ENCODE measurements at places on chromosomes 3 and 15.

DNA sequence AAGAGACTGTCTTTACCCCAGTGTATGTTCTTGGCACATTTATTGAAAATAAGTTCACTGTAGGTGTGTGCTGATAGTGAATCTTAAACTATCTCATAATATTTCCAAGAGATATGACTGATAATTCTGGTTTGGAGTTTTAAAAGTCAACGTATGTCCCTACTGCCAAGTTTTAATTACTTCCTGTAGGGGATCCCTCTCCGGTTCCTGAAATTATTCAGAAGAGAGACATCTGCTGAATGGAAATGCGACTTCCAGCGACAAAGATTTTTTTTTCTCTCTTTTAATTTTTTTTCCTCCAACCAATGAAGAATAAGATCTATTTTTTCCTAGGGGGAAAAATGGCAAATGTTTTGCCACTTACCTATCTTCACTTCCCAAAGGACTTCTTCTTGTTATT lies 498.9 kb upstream of the TGFBR2 start:
- DNase-seq = no peak

DNA sequence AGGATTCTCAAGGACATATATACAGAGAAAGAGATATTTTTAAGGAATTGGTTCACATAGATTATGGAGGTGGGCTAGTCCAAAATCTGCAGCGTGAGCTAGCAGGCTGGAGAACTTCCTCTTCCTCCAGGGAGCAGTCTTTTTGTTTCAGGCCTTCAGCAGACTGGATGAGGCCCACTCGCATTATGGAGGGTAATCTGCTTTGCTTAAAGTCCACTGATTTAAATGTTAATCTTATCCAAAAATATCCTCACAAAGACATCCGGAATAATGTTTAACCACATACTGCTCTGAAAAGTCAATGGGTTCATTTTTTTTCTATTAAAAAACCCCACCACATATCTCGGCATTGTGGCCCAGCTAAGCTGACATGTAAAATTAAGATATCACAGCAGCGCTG lies 22.2 kb upstream of the NRROS start:
- DNase-seq = no peak

GRCh38 chr15:39495871-39496840 lies 84.7 kb upstream of the THBS1 start:
- no peak for DNase-seq

DNA sequence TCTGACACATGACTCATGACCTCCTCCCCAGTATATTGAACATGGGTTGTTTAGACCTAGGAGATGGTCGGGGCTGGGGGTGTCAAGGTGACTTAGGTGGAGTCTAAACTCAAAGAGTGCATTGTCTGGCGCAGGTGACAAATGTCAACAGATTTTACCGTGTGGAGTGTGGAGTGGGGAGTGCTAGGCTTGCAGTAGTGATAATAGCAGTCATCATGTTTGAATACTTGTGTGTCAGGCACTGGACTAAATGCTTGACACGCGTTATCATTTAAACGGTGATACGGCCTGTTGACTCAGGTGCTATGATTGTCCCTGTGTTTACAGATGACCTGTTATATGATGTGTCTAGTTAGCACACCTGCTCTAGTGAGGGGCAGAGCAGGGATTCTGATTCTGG lies 30.8 kb downstream of the MUC20 start:
- peak; percentile 95 for DNase-seq

GRCh38 chr3:8324747-8325146 lies 176.9 kb upstream of the LMCD1 start:
- peak; percentile 25 for DNase-seq

- no peak for DNase-seq
Observed at GRCh38 chr3:110015231-110015963, 678.1 kb upstream of the DPPA4 start.

GRCh38 chr3:157746391-157746790 lies 243.2 kb upstream of the VEPH1 start:
- DNase-seq = no peak

DNA sequence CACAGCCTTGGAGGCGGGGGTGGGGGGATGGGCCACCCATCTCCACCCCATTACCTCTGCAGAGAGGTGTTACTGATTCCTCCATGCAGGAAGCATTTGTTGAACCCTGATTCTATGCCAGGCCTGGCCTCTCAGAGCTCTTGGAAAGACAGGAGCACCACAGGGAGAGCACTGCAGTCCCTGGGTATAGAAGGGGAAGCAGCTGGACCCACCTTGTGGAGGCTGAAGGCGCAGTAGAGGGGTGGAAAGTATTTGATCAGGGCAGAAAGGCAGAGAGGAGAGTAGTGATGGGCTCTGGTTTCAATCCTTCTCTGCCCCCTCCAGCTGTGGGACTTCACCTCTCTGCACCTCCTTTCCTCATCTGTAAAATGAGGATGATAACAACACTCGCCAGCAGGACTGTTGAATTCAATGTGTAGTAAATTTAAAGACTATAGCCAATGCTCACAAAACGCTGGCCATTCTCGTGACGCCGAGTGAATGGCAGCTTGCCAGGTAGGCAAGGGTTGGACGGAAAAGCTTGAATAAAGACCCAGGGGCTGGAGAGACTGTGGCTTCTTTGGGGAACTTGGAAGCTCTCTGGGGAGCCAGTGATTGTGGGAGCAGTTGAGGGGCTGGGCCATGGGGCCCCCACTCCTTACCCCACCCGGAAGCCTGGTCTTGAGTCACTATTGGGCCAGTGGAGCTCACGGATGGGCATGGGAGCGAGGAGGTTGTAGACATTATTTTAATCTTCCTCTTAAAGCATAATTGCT lies 8.0 kb upstream of the CCDC33 start:
- DNase-seq = peak; percentile 54

DNA sequence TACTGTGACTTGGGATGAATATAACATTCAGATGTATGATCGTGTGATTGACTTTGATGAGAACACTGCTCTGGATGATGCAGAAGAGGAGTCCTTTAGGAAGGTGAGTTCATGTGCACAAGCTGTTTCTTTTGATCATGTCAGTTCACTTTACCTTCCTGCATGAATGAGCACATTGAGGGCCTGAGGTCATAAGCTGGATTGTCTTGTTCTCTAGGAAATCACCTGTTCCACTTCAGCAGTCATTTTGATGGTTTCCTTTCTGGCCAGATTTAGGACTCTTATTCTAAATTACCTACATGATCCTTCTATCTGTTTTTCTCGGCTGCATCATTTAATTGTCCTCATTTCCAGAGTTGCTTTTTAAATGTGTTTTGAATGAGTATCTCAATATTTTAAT lies 4.1 kb downstream of the RCN2 start:
- no peak for DNase-seq

GRCh38 chr15:50257924-50258323 lies 7.6 kb downstream of the HDC start:
- DNase-seq = no peak

DNA sequence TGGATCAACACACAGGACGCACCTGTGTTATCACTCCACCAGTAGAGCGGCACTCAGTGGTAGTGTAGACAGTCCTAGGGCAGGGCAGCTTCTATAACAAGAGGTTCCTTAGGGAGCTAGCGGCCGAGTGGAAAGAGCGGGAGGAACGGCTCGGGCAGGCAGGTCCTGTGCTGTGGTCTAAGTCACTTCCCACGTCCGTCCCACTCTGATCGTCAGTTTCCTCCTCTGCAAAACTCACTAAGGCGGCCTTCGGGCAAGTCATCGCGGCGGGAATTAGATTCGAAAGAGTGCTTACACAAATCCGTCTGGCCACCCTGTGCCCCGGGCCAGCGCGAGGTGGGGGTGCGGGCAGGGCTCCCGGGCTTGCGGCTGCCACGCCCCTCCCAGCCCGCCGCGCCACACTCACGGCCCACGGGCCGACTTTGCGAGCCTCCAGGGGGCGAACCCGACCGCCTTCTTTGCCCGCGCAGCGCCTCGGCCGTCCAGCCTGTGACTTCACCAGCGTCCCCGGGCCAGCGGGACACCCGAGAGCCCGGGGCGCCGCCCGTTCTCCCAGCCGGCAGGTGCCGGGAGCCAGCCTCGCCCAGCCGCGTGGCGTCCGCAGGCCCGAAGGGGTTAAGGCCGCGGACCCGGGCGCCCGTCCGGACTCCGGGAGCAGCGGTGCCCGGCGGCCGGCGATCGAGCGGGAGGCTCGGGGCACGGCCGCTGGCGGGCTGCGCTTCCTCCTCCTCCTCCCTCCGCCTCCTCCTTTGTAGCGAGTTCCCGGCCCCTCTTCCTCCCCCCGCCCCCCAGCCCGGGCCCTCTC lies 416 bp upstream of the CORO2B start:
- DNase-seq = peak; percentile 39

- no peak for DNase-seq
Observed at GRCh38 chr3:157948605-157949383, 157.4 kb downstream of the SHOX2 start.

- peak; percentile 90 for DNase-seq
Observed at GRCh38 chr3:50568947-50569749, at the start of gene HEMK1. TSS of gene HEMK1 (plus strand) at chr3:50569522. CDS start at chr3:50571105, 1,583 bp downstream.

- no peak for DNase-seq
Observed at GRCh38 chr15:79478108-79478507, 46.0 kb downstream of the MINAR1 start.

DNA sequence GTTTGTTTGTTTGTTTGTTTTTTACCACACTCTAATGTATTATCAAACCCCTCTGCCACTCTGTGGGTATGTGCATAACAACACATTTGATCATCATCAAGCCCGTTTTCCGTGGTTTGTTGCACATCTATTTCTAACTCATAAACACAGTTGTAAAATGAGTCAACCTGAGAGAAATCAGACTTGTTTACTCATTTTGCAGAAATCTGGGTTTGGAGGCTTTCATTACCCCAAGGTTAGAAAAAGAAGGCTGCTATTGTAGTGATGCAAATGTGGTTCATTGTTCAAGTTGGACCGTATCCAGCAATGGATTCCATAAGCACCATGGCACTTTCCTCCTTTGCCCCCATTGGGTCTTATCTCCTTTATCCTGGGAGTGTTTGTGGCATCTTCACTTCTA lies 353.2 kb upstream of the SOX2 start:
- no peak for DNase-seq

GRCh38 chr15:64037116-64037515 lies 9.2 kb downstream of the DAPK2 start:
- no peak for DNase-seq

DNA sequence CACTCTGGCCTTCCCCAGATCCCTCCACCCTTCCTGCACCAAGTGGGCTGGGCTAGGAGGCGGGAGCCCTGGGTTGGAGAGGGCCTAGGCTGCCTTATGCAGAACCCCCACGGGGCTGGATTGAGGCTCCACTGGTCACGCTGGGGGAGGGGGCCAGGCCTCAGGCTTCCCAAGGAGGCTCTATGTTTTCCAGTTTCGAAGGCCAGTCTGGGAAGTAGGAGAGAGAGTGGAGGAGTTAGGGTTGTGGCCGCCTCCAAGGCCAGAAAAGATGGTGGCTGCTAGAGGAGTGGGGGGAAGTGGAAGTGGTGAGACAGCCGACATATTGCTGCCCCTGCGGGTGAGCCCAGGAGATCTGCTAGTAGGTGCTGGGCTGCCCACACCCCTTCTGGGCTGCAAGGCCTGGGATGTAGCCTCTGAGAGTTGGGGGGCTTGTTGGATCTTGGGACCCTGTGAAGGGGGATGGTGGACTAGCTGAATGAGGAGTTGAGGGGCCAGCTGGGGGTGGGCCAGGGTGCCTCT lies 1.2 kb downstream of the GNAI2 start:
- no peak for DNase-seq

- no peak for DNase-seq
Observed at GRCh38 chr3:33678073-33678472, 40.0 kb downstream of the CLASP2 start.

DNA sequence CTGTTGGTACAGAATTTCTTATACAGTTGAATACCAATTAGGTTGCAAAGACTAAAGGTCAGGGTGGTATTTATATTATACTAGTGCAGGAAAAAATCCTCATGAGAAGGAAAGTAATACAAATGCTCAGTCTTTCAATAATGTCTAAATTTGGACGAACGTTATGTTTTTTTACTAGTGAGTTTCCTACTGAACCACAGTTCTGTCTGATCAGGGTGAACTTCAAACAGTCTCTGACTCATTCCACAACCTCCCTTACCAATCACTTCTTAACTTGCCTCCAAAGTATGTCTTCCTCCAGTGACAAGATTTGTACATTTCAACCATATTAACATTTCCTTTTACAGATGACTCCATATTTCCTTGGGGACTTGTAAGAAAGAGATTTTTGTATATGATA lies 3.4 kb downstream of the TMEM212 start:
- no peak for DNase-seq

GRCh38 chr3:85821130-85821756 lies 862.5 kb downstream of the CADM2 start:
- DNase-seq = peak; percentile 41

GRCh38 chr15:78681281-78682003 lies 40.4 kb upstream of the CHRNB4 start:
- DNase-seq = peak; percentile 69

GRCh38 chr15:29770796-29771195 lies 51.5 kb downstream of the TJP1 start:
- no peak for DNase-seq

DNA sequence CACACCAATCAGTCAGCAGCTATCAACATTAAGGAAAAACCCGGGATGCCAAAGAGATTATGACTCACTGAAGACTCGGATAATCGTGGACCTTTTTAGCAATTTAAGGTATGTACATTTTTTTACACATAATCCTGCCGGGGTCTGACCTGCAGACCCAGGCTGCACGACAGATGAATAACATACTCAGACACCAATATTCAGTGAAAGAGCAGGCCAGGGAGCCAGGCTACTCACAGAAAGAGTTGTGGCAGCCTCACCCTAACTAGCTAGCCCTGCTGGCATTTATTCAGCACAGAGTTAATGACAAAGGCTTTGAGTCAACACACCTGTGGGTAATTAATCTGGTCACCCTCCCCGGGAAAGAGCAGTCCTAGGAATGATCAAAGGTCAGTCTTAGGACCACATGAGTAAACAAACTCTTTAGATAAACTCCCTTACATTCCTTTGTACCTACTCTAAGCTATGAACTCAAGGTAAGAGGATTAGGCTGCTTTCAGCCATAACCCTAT lies 727.5 kb downstream of the TBL1XR1 start:
- DNase-seq = no peak

DNA sequence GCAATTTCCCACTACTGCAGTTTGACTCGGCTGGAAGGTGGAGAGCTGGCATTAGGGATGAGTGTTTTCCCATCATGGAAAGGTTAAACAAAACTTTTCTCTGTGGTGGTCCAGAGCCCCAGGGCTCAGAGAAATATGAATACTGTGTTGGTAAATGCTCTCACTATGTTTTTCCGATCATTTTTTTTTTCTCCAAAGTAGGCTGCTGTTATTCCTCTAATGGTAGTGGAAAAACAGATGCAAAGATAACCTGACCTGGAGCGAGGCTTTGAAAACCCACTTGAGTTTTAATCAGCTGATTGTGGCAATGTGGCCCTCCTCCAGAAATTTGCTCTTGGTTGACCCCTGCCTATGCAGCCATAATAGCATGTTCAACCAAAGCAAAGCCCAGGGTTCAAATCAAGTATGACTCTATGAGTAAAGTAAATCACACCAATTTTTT lies 320.8 kb upstream of the CTNNB1 start:
- DNase-seq = no peak

GRCh38 chr15:32656091-32656490 lies 14.6 kb downstream of the SCG5 start:
- DNase-seq = no peak
